ENCODE measurements at places on chromosomes 16 and 17.

DNA sequence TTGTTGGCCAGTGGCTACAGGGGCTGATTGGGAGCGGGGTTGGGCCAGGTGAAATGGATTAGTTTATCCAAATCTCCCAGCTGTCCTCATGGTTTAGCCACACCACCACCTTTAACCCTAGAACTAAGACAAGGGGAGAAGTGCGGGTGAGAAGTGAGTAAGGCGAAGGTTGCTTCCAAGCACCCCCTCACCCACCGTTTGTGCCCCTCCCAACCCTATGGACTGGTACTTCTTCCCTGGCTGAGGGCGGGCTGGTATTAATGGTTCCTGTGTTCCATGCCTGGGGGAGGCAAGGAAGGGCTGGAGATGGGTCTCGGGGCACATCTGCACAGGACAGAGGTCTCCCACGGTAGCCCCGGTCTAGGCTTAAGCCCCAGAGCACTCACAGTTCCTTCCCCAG, 25.1 kb downstream of the NT5M start:
- no peak for DNase-seq

DNA sequence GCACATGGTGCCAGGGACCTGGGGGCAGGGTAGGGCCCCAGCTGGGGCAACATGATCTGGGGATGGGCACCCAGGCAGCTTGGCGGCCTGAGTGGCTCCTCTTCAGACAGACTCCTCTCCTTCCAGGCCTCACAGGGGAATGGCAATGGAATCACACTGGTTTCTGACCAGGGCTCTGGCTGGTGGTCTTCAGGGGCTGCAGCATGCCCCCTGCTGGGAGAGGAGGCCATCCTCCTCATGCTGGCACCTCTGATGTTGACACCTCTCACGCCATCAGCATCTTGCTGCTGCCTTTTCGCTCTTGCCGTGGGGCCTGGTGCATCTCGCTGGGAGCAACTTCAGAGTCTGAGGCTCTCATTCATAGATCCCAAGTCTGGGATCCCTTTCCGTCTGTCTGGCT, 11.2 kb upstream of the GFOD2 start:
- no peak for DNase-seq

DNA sequence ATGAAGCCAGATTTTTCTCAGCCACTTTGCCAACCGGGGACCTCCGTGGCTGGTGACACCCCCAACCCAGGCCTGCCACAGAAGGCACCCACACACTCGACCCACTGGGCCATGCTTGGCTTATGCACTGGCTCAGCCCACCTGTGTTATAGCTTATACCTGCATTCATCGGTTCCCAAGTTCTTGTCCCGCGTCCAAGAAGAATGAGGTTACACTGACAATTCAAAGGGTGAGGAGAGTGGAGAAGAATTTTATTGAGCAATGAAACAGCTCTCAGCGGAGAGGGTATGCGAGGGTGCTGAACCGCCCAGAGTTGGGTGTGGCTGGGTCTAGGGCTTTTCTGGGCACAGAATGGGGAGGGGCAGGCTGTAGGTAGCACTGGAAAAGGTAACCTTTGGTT, 22.2 kb upstream of the CDH15 start:
- DNase-seq, result no peak

- DNase-seq, result no peak
These were observed 162.4 kb upstream of the FAM20A start for GRCh38 chr17:68763562-68763961.

- DNase-seq, result no peak
These were observed 93.6 kb downstream of the SPACA3 start for GRCh38 chr17:33085256-33085655.

Data from SK-N-DZ (cell line).